ENCODE measurements at places on chromosomes 5 and 9.

DNA sequence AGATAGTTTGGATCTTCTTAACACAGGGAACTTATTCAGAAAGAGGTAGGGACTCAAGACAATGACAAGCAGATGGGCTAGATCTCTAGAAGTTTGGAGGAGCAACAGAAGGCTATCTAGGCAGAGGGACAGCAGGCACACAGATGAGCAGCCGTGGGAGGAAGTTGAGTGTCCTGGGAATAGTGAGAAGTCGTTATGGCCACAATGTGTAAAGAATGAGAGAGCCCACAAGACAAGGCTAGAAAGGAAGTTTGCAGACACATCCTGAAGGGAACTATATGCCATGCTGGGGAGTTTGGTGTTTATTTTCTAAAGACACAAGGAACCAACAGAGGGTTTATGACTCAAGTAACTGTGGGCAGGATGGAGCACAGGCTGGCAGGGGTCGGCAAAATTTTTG is 160.6 kb downstream of the PALM2AKAP2 start:
- DNase-seq: no peak

DNA sequence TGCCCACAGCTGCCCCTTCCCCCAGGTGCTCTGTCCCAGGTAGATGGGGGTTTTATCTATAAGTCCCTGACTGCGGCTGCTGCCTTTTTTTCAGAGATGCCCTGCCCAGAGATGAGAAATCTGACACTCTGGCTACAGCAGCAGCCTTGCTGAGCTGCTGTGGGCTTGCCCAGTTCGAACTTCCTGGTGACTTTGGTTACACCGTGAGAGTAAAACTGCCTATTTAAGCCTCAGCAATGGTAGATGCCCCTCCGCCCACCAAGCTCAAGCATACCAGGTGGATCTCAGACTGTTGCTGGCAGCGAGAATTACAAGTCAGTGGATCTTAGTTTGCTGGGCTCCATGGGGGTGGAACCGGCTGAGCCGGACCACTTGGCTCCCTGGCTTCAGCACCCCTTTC is 56.8 kb downstream of the MINAR2 start:
- no peak for DNase-seq

- DNase-seq: no peak
Measured at GRCh38 chr9:4850603-4851310, 58.0 kb downstream of the RCL1 start.

DNA sequence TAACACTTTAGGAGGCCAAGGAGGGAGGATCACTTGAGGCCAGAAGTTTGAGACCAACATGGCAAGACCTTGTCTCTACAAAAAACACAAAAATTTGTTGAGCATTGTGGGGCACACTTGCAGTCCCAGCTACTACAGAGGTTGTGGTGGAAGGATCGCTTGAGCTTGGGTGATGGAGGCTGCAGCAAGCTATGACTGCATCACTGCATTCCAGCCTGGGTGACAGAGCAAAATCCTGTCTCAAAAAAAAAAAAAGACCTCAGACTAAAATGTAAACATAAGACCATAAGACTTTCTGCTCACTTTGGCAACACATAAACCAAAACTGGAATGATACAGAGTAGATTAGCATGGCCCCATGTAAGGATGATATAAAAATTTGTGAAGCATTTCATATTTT is 24.6 kb upstream of the NANS start:
- no peak for DNase-seq

DNA sequence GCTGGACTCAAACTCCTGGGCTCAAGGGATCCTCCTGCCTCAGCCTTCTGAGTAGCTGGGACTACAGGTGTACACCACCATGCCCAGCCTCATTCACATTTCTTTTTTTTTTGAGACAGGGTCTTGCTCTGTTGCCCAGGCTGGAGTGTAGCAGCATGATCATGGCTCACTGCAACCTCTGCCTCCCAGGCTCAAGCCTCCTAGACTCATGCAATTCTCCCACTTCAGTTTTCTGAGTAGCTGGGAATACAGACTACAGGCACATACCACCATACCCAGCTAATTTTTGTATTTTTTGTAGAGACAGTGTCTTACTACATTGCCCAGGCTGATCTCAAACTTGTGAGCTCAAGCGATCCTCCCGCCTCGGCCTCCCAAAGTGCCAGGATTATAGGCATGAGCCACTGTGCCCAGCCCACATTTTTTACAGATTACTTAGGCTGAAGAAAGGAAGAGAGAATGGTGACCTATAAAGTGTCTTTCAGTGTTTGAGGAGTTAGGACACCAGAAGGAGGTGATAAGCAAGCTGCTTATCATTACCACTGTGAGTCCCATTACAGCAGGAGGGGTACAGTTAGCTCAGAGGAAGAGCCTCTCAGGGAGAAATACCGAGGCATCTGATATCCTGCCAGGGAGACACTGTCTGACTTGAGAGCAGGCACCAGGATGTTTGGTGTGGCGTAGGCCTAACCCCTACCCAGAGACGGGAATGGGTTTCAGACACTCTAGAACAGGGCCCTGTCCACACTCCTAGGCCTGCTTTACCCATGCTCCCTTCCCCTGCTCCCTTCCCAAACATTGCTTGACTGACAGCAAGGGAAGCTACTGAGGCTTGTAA is 9.7 kb downstream of the FAXDC2 start:
- no peak for DNase-seq

- DNase-seq: no peak
Measured at GRCh38 chr5:40521108-40521785, 158.5 kb upstream of the PTGER4 start.

- no peak for DNase-seq
Measured at GRCh38 chr5:159858871-159859270, 57.4 kb upstream of the ADRA1B start.

DNA sequence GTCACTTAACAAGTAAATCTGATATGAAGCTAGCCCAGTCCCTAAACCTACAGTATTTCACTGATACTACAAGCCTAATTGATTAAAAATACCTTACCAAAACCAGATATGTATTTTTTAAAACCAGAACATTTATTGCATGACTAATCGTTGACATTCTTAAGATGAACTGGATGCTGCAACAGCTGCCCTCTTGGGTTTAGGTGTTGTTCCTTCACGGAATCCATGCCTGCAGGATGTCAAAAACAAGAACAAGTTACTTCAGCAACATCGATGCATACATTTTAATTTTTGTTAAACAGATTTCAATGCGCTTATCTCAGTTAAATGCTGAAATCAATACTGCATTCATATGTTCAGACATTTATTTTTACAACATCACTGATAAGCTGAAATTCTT is 2.7 kb downstream of the RPL37 start:
- no peak for DNase-seq

GRCh38 chr5:82476155-82476554 is 198.0 kb upstream of the RPS23 start:
- no peak for DNase-seq

DNA sequence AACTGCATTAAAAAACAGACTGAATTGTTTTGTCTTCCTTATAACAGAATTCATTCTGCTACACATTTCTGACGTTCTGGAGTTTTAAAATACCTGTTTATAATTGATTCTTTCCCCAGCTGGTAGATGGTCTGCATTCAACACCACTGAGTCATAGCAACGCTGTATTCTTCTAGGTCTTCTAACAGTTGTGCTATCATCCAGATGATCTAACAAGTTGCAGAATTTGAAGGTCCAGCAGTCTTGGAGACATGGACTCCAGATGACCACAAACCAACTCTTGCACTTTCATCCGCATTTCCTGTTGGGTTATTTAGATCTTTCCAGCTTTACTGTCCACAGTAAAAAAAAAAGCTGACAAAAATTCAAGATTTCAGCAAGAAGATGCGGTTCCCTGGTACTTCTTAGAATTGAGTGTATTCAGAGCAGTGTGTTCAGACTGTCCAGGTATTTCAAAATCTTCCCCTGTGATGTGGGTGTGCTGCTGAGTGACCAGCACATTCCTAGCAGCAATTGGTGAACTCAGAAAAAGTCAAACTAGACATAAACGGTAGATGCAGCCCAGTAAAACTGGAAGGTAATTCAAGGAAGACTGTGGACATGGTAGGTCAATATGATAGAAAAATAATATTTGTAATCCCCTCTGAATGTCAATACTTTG is 50.2 kb downstream of the CSNK1A1 start:
- DNase-seq: no peak

GRCh38 chr9:136087741-136088480 is 7.2 kb downstream of the NACC2 start:
- DNase-seq: peak; percentile 20

DNA sequence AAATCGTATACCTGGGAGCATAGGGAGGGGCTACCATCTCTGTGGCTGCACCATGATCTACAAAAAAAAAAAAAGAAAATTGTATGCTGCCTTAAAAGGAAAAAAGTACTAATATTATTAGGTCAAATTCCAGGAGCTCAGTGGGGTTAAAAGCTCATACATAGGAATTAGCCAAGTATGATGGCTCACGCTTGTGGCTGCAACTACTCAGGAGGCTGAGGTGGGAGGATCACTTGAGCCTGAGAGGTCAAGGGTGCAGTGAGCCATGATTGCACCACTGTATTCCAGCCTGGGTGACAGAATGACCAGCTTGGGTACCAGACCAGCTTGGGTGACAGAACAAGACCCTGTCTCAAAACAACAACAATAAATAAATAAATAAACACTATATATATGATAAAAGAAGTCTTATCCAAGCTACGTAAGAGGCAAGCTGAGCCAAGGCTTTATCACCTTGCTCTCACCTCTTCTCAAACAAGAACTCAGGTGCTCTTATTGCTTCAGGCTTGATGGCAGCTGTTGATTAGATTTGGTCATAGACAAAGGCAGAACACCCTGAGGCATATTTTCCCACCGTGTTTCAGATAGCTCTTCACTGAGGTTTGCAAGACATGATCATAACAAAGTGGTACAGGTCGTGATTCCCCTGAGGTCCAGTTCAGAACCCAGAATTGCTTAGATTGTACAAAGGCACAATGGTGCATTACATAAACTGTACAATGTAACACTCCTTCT is 3.3 kb upstream of the FBXW11 start:
- no peak for DNase-seq

GRCh38 chr5:172956936-172957335 is 2.3 kb upstream of the RPL26L1 start:
- no peak for DNase-seq

DNA sequence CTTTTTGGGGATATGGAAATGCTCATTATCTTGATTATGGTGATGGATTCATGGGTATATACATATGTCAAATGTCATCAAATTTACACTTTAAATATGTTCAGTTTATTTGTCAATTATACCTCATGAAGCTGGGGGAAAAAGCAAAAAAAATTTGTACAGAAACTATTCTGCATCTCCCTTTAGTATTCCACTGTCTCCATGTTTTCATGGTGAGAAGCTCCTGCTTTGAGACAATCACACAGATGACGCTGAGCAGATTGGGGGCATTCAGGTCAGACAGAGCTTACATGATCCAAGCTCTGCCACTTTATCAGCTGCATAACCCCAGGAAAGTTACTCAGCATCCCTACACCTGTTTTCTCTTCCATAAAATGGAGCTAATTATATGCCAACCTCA is 101.5 kb downstream of the PLPPR1 start:
- DNase-seq: no peak

- no peak for DNase-seq
Measured at GRCh38 chr9:71766663-71767062, 1.6 kb downstream of the CEMIP2 start.

GRCh38 chr5:65903581-65903980 is 22.8 kb upstream of the ERBIN start:
- DNase-seq: no peak

DNA sequence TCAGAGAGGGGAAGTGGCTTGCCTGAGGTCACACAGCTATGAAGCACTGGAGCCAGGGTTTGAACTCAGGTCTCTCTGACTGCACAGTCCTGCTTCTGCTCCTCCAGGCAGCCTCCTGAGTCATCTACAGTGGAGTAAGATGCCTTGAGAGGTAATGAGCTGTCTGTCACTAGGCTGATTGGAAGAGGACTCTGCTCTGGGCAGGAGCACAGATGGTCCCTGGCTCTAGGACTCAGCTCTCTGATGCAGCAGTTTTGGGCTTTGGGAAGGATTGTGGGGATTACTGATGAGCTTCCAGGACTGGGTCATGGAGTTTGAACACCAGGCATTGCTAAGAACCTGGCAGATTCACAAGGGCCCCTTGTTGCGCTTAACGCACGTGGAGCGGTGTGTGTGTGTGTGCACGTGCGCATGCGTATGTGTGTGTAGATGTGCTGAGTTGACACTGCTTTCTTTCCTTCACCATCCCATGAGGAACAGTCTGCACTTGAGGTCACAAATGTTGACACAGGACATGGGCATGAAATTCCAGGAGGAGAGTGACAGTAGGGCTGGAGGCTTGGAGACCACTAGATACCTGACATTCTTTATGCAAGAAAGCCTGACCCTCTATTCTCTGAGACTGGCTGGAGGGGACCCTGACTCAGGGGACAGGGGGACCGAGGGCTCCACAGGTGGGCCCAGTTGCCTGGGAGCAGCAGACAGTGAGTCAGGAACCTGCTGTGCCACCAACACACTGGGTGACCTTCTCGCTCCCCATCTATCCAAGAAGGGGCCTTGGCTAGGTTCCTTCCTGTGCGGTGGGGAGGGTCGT is 170.5 kb downstream of the RGS3 start:
- no peak for DNase-seq

GRCh38 chr5:150035139-150035895 is 34.8 kb downstream of the HMGXB3 start:
- DNase-seq: no peak

DNA sequence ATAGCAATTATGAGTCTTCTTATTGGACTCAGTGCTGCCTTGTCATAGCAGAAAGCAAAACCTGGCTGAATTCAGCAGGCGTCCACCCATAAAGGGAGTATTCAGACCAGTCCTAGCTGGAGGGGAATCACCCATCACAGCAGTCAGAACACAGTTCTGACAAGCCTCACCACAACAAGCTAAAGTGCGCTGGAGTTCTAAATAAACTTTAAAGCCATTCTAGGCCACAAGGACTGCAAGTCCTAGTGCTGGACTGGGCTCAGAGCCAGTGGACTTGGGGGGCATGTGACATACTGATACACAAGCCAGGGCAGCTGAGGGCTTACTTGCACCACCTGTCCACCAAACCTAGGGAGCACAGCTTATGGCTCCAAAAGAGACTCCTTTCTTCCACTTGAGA is 115.3 kb upstream of the PCSK5 start:
- DNase-seq: no peak

All from 8988T (cell line).